ENCODE measurements at places on chromosomes 6 and 20.

- no peak for DNase-seq
Observed at GRCh38 chr6:11393713-11394627, 143.6 kb upstream of the TMEM170B start.

DNA sequence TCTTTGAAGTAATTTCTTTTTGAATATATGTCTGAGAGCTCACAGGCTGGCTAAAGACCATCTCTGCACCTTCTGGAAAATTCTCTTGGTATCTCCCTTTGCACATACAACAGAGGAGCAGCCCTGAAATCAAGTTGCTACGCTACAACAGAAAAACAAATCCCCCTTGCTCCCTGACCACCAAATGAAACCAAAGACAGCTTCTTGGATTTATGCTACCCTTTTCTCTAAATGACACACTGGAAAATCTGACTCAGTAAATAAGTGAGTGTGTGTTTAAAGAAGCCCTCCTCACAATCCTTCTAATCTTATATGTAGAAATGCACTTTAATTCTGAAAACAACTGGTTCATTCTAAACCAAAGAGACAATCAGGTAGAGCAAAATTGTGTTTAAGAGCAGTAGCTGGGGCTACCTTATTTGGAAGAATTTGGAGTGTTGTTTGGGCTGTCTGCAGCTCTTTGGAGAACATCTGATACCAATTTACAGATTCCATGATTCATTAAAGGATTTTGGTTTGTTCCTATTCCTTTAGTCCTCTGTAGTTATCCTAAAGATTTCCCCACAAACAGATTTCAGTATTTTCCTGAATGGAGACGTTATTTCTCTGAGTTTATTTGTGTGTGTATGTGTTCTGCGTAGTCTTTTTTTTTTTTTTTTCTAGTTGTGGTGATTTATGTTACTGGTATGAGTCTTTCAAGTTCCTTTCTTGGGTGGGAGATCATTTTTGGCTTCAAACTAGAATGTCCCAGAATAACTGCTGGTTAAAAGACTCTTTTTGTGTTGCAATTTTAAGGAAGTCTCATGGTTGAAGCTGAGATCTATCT lies 36.4 kb upstream of the UTRN start:
- no peak for DNase-seq

GRCh38 chr20:62326559-62326958 lies 23.8 kb downstream of the ADRM1 start:
- DNase-seq, result no peak

- no peak for DNase-seq
Observed at GRCh38 chr6:158391276-158391675, 79.0 kb downstream of the TULP4 start.

DNA sequence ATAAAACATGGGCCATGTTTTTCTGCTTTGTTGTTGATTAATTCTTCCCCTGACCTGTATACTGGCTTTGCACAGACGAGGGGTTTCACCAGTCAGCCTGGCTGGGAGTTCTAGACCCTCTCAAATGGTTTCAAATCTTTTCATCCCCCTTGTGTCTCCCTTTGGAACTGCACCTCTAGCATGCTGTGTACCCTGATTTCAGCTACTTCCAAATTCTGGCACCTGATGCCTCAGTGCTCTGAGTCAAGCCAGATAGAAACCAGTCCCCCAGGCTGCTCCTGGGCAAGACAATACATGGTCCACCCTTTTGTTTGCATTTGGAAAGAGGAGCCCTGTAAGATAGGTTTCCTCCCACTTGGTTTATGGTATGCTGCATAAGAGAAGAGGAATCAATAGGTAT lies 290.2 kb downstream of the BTBD3 start:
- no peak for DNase-seq

- no peak for DNase-seq
Observed at GRCh38 chr20:1815502-1816085, 79.6 kb upstream of the SIRPA start.

GRCh38 chr6:34148631-34149451 lies 3.0 kb upstream of the GRM4 start:
- no peak for DNase-seq

- no peak for DNase-seq
Observed at GRCh38 chr6:168632694-168633093, 191.7 kb downstream of the SMOC2 start.

DNA sequence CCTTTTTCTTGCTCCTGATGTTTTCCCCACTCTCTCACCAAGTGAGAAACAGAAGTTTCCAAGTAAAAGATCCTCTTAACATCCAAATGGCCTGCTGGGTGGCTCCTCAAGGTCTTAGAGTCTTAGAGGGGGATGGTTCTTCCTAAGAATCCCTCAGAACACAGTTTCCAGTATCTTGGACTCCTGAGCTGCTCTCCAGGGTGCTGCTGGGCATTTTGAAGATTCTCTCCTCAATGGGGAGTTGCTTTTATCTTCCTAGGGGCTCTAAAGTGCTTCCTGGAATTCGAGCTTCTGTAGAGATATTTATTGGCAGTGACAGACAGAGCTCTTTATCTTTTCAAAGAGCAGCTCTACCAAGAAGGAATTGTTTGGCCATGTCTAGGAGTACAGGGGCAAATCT lies 70.8 kb upstream of the SLC35B3 start:
- no peak for DNase-seq

DNA sequence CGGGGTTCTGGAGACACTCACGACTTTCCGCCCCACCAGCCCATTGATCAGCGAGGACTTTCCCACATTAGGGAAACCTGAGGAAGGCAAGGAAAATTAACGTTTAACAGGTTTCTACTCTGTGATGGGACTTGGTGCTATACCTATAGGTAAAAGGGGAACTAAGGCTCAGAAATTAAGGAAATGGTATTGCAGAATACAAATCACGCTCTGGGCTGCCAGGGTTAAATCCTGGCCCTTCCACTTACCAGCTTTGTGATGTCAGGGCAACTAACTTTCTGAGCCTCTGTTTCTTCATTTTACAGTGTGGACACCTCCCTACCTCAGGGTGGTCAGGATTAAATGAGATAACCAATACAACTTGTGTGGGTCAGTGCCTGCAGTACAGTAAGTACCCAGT lies 8.8 kb downstream of the GNL1 start:
- no peak for DNase-seq

Data from activated CD4-positive, alpha-beta T cell treated with anti-CD3 and anti-CD28 coated beads, Interleukin-2, amount 50 U/mL, for 24 hours (primary cell).